Heart left ventricle (tissue), 16 donors: ENCODE measurements at places on chromosomes 7 and 10.

GRCh38 chr10:89245802-89246201 lies 5.8 kb downstream of the LIPA start:
- no peak for DNase-seq

- DNase-seq: no peak
Observed at GRCh38 chr7:128919881-128920799, 9.6 kb upstream of the KCP start.

DNA sequence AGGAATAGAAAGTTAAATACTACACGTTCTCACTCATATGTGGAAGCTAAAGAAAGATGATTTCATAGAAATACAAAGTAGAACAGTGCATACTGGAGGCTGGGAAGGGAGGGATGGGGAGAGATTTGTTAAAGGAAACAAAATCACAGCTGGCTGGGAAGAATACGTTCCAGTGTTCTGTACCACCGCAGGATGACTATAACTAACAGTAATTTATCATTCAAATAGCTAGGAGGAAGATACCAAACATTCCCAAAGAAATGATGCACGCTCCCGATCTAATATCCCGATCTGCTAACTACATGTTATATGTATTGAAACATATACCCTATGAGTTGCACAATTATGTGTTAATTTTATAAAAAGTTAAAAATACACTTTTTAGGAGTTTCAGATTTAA lies 162.3 kb downstream of the ZMYND11 start:
- DNase-seq: no peak

DNA sequence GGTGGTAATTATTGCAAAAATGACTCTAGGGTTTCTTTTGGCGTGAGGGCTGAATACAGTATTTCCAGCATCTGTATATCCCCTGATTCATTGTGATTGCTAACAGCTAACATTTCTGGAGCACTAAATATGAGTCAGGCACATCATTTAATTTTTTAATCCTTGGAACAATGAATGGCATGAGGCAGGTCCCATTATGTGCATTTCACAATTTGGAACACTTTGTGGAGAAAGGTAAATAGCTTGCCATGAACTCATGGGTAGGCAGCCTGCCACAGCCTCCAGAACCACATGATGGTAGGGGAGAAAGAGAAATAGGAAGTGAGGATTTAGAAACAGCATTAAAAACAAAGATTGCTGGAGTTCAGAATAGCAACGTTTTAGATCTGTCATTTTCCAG lies 1.7 kb downstream of the NPTX2 start:
- no peak for DNase-seq

DNA sequence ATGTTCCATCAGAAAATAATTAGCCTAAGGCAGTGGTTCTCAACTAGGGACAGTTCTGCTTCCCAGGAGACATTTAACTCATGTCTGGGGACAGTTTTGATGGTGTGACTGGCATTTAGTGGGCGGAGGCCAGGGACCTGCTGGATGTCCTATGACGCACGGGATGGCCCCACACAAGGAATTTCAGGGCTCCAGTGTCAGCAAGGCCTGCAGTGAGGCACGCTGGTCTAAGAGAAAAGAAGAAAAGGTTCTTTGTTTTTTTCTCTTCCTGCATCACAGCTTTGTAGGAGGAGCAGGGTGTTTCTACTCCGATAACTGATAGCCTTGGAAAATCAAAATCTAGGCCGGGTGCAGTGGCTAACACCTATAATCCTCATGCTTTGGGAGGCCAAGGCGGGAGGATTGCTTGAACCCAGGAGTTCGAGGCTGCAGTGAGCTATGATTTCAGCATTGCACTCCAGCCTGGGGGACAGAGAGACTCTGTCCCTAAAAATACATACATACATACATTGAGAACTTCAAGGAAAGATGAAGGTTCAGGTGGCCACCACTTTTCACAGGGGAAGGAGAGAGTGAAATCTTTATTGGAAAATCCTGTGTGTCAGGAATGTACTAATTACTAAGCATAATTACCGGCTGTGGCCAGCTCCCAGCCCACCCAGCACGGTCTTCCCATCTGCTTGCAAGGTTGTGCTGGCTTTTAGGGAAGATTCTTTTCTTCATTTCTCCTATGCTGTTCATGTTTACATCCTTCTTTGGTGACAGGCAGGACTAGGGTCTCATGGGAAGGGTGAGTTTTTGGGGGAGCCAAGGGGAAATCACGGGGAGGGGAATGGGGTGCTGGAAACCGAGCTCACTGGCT lies 150.4 kb downstream of the ACTR3B start:
- DNase-seq: no peak

DNA sequence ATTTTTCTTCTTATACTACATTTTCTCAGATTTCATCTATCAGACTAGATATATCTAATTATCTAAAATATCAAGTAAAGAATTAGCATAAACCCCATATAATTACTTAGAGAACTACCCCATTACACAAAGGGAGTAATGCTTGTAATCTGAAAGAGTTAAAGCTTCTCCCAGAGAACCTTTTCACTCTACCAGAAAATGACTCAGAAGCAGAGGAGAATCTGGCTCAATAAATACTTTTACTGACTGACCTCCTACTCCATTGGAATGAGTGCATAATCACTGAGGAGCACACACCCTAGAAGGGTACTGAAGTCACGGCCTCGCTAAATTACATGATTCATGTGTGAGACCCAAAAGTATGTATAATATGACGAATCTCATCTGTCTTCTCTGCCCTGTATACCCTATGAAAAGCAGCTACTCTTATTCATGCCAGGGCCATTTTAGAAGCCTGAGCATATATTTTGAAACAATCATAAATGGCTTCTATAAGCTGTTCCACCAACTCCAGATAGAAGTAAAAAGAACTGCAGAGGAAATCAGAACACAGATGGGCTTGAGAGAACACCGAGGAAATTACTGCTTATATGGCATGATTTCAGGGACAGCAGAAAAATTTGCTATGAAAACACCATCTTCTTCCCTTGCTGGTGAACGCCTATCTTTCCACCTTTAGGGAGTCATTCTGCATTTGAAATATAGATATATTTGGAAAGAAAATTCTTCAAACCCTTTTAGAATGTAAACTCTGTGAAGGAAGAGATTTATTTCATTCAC lies 32.7 kb downstream of the DNMBP start:
- no peak for DNase-seq

- no peak for DNase-seq
Observed at GRCh38 chr10:129552119-129552518, 85.1 kb downstream of the MGMT start.

- peak; percentile 68 for DNase-seq
Observed at GRCh38 chr10:132627666-132628531, 90.3 kb downstream of the INPP5A start.

DNA sequence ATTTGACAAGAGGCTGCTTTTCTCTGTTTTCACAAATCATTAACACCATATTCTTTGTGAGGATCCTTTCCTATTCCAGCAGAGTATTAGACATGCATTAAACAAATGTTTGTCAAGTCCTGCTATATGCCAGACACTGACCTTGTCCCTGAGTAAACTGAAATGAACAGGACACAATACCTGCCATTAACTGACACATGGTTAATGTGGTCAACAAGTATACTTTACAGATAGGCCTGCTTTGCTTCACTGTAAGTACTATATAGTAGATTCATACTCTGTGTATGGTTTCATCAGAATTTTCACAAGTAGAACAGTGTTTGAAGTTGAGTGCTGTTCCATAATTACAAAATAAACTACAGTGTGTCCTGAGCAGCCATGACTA lies 5.9 kb downstream of the TNKS2 start:
- no peak for DNase-seq

GRCh38 chr7:141317033-141317585 lies 234.1 kb upstream of the AGK start:
- DNase-seq: no peak

GRCh38 chr10:74255214-74255613 lies 104.2 kb downstream of the ADK start:
- DNase-seq: no peak

DNA sequence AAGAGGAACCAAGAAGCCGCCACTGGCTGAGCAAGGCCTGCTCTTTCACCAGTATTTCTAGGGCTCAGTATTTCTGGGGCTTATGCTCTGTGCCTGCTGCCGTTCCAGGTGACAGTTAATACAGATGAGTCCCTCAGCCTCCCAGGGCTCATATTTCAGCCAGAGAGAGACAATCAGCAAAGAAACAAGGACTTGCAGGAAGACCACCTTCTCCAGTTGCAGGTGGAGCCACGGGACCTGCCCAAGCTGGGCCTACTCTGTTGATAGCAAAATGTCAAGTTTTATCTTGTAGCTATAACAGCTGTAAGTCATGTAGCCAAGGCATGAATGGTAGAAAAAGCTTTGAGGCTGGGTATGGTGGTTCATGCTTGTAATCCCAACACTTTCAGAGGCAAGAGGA lies 42.7 kb downstream of the NPTX2 start:
- DNase-seq: no peak

DNA sequence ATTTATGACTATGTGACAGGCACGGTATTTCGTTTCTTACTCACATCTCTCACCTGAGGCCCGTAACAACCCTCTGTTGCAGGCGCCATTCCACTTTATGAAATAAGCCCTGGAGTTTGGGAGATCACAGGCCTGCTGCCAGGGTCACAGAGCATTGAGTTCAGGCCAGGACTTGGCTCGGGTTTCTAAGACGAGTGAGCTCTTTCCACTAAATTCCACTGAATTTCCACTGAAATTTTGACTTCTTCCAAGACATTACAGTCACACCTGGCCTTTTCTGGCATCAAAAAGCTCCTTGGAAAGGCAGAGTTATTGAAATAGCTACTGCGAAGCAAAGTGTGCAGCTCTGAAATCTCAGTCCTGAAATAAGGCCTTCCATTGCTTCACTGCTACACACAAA lies 282.8 kb upstream of the MGMT start:
- no peak for DNase-seq

GRCh38 chr10:5534051-5534821 lies 9.5 kb downstream of the CALML3 start:
- no peak for DNase-seq

- DNase-seq: no peak
Observed at GRCh38 chr10:50362547-50363125, 111.3 kb upstream of the ASAH2 start.

GRCh38 chr10:78382772-78383171 lies 349.1 kb downstream of the RPS24 start:
- DNase-seq: no peak
